EL (cell line): ENCODE measurements at places on chromosomes 4 and X.

DNA sequence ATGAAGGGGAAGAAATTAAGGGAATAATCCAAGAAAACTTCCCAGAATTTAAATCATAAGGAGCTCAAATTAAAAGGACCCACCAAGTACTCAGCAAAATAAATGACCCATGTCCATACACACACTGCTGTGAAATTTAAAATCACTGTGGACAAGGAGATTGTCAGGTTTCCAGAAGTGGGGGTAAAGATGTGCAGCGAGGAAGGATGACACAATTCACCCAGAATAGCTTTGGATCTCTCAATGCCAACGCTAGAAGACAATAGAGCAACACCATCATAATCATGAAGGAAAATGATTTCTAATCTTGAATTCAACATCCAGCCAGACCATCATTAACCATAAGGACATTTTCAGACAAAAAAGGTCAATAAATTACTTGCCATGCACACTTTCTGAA lies 65.7 kb downstream of the CASK start:
- DNase-seq = no peak

DNA sequence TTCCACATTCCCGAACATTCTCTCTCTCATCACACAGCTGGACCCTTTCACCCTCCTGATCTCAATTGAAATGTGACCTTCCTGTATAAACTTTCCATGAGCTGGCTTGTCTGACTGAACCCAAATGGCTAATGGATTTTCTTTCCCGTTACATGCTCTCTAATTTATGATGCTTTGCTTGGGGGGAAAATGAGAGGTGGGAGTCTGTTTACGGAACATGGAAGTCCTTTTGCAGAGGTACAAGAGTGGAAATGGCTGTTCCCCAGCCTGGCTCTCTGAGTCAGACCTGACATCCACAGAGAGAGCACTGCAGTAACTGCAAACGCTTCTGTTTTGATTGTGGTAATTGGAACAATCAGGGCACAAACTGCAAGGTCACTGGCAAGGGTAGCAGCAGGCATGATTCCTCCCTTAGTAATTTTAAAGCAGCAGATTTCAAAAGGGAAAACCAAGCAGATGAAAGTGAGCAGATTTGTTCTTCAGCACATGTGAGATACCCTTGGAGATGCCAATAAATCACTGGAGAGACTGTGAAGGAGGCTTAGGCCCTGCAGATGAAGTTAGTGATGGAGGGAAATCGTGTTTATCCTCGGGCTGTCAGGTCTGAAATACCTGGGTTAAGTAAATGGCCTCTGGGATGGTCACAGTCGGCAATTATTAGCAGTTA lies 83.9 kb downstream of the SNCA start:
- peak; percentile 76 for DNase-seq

DNA sequence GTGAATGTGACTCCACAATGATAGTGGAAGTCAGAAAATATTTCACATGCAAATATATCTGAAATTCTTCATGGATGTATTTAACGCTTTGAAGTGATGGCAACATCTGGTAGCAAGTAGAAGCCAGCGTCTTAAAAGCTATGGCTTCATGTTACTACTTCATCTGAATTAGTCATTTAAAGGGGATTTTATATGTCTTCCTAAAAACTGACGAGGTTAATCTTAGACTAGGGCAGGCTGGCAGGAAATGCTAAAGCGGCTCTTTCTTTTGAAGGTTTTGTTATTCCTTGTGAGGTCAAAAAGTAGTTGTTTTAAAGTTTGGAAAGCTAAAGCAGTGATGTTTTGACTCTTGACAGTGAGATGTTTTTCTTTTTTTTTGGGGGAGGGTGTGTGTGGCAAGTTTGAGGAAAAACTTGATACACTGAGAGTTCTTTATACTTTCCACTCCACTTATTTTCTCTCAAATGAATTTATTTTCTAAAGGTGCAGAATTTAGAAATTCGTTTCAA lies 22.6 kb downstream of the PLS3 start:
- DNase-seq = peak; percentile 48

- no peak for DNase-seq
Observed at GRCh38 chrX:56600141-56600540, 36.7 kb downstream of the UBQLN2 start.

GRCh38 chrX:141405486-141405852 lies 163.2 kb upstream of the SPANXC start:
- peak; percentile 27 for DNase-seq

DNA sequence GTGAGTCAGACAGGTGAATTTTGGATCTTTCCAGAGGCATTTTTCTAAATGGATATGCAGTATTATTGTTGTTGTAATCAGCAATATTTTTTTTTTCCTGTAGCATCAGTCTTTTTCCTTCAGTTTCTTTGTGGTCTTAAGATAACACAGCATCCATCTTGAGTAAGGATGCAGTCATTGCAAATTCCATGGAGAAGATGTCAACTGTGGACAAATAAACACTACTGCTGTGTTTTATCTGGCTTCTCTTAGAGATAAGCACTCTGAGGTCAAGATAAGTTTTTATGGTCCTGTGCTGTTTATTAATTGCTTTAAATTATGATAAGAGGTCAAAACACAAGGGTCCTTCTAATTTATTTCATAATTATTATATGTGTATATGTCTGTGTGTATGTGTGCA lies 1255.7 kb downstream of the ADGRL3 start:
- DNase-seq = no peak

- no peak for DNase-seq
Observed at GRCh38 chr4:79178760-79179159, 147.1 kb downstream of the NAA11 start.

GRCh38 chr4:18319431-18319830 lies 297.9 kb upstream of the LCORL start:
- DNase-seq = no peak

GRCh38 chrX:37825215-37825842 lies 22.0 kb downstream of the DYNLT3 start:
- peak; percentile 16 for DNase-seq

- DNase-seq = no peak
Observed at GRCh38 chr4:152161676-152162330, 374.1 kb downstream of the FBXW7 start.

- DNase-seq = peak; percentile 18
Observed at GRCh38 chr4:126748736-126749135, 884.0 kb upstream of the INTU start.

GRCh38 chrX:24014388-24015018 lies 12.5 kb downstream of the KLHL15 start:
- DNase-seq = no peak

- DNase-seq = no peak
Observed at GRCh38 chr4:84916227-84916626, 50.3 kb downstream of the WDFY3 start.

DNA sequence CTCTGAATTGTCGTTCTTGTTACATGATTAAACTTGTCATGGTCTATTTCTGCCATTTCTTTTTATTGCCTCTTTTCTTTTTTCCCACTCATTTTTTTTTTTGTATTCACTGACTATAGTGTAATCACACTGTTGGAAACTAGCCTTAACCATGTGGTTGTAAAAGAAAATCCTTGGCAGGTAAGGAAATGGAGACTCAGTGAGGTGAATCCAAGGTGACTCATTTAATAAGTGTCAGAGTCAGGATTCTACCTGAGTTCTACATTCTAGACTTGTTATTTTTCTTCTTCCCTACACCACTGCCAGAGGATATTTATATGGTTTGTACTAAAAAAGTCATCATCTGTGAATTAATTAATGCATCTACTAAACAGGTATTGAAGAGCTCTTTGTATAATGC lies 152.2 kb downstream of the CBLL2 start:
- no peak for DNase-seq

GRCh38 chr4:110245577-110245976 lies 47.2 kb upstream of the ELOVL6 start:
- DNase-seq = peak; percentile 36

DNA sequence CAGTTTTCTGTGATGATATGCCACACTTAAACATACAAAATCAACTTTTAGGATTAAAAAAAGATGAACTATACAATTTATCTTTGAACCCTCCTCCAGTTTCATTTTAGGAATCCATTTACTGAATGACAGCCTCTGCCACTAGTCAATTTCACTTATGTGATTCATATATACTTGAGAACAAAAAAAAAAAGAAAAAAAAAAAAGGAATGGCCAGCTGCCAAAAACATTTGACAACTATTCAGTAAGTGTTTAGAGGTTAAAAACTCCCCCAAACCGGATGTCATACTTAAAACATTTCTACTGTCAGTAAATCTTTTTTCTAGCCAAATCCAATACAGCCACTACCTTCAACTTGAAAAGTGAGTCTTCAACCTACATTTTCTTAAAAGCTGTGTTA lies 266.7 kb upstream of the MAGEB2 start:
- DNase-seq = peak; percentile 12

GRCh38 chrX:66012094-66012534 lies 27.8 kb downstream of the VSIG4 start:
- no peak for DNase-seq

- no peak for DNase-seq
Observed at GRCh38 chr4:87811977-87812376, 12.6 kb downstream of the IBSP start.

DNA sequence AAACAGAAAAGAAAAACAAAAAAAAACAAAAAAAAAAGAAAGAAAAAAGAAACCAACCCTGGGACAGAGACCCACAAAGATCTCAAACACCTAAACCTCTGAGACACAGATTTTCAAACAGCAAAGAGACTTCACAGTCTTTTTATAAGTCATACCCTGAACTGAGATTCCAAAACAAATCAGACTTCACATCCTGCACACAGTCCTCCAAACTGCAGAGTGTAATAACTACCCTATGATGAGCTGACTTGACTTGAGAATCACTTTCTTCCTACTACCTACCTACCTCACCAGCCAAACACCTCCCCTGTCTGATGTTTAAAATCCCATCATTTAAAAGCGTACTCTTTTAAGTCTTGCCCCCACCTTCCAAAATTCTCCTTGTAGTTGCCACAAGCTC lies 25.2 kb upstream of the GLOD5 start:
- DNase-seq = no peak

GRCh38 chr4:56659946-56660345 lies 21.1 kb downstream of the HOPX start:
- no peak for DNase-seq

- no peak for DNase-seq
Observed at GRCh38 chr4:4984186-4984585, 35.1 kb downstream of the CYTL1 start.

DNA sequence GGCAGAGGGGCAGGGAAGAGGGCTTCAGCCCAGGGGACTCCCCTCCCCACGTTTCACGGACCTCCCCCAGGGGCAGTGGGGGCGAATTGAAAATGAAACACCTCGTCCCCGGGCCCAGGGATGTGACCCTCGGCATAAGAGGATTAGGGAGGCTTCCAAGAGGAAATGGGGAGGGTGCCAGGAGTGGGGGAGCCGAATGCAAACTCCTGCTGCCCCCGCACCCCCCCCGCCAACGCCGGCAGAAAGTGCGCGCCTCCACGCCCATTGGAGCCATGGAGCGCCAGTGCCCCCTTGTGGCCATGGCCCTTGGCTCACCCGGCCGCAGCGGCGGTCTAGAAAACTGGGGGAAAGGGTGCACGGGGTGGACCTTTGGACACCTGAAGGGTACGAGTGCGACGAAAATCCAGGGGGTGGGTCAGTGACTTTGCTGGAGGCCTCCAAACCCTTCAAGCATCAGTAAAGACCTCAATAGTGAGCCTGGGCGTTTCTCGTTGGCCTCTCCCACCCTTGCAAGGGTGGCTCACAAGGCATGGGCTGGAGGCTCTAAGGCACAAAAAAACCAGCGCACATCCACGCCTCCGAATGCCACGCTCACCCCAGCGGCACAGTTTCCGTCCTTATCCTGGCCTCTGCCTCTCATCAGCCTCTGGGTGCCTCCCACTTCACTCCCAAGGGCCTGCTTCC lies 120.8 kb upstream of the PJA1 start:
- peak; percentile 36 for DNase-seq

DNA sequence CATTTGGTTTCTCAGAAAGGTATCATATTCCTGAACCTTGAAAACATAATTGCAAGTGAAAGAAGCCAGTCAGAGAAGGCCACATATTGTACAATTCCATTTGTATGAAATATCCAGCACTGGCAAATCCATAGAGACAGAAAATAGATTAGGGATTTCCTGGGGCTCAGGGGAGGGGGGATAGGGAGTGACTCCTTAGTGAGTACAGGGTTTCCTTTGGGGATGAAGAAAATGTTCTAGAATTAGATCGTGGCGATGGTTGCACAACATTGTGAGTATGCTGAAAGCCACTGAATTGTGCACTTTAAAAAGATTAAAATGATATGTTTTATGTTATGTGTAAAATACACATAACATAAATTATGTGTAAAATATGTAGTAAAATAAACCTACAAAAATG lies 10.3 kb downstream of the XPNPEP2 start:
- DNase-seq = no peak

DNA sequence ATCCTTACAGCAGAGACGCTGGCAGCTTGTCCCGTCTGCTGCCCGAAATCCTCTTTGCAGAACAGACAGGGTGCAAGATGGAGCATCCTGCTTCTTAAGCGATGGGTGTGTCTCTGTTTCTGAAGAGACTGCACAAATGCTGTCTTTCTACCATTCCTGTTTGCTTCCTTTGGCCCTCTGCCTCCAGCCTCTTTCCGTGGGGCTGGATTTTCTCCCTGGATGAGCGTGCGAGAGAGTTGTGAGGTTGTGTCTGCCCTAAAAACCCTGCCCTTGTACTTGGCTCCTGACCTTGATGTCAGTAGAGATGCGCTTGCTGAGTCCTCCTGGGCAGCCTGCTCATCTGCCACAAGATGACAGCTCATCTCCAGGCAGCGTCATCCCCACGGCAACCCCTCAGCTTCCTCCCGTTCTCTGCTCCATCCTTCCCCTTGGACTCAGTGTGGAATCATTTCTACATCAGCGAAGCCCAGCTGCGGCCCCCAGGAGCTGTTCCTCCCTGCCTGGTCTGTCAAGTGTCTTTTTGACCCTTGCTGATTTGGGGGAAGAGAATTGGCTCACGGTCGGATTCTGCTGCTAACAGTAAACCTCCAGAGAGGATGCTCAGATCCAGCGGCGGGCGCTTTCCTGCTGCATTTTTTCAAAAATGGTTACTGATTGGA lies 246.2 kb downstream of the ASMT start:
- no peak for DNase-seq

- no peak for DNase-seq
Observed at GRCh38 chrX:149518236-149518635, 13.1 kb upstream of the IDS start.

DNA sequence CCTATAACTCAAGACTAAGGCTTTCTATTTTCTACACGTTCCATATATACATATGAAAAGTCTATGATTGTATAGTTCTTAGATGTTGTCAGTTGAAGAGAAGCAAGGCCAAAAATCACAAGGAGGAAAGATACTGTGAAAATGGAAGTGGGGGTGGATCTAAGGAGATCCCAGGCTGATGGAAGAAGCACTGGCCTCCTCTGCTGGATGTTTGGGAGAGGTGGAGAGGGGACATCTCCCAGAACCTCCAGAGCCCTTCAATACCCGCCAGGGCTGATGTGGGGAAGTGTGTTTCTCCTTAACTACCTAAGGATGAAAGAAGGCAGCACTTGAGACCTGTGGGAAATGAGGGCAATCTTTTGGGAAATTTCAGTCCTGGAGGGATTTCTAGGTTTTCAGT lies 67.4 kb downstream of the RASGEF1B start:
- DNase-seq = no peak

- DNase-seq = no peak
Observed at GRCh38 chr4:101259876-101260275, 87.5 kb downstream of the PPP3CA start.
